Heart left ventricle (tissue), 16 donors: ENCODE measurements at places on chromosomes 6 and 20. TPM values are rescaled to one million over a fixed set of nuclear protein-coding genes. Genes with fewer than 3 reads are reported as not detected.

RFX6 gene
- total RNA-seq, result not detected

- no peak overlapping the region for H3K4me3 ChIP-seq
- DNase-seq, result no peak
- H3K27me3 ChIP-seq, result no peaks in the 10 kb centered on the region
- no peak overlapping the region for H3K27ac ChIP-seq
These were observed 104.4 kb upstream of the BMP2 start for GRCh38 chr20:6663104-6663503.

DNA sequence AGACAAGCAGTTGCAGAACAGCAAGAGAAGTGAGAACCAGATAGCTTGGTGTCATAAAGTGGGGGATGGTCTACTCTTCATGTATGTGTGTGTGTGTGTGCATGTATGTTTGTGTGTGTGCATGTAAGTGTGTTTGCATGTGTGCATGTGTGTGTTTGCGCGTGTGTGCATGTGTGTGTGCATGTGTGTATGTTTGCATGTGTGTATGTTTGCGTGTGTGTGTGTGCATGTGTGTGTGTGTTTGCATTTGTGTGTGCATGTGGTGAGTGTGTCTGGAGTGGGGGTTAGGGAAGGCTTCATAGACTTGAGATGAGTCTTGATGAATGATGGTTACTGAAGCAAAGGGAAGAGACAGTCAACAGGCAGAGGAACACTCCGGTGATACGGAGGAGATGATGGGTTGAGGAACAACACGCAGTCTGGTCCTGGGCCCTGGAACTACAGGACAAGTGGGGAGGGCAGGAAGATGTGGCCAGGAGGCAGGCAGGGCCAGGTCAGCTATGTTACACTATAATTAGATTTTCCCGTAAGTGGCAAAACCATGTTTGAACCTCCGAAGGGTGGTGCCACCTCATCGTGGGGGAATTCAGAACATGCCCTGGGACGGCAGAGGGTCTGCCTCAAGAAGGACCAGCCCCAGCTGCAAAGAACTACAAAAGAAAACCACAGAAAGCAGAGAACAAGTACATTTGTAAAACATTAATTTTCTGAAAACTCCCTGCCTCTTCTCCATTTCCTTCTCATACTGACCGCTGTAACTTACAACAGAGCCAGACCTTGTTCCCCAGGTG, 38.7 kb upstream of the PDE10A start:
- H3K27ac ChIP-seq, result no peak overlapping the region
- H3K27me3 ChIP-seq, result no peaks in the 10 kb centered on the region
- no peak overlapping the region for H3K4me3 ChIP-seq
- H3K4me1 ChIP-seq, result peaks cover 13% of the 10 kb centered on the region

HLA-DMA gene
- 150 TPM for total RNA-seq

DNA sequence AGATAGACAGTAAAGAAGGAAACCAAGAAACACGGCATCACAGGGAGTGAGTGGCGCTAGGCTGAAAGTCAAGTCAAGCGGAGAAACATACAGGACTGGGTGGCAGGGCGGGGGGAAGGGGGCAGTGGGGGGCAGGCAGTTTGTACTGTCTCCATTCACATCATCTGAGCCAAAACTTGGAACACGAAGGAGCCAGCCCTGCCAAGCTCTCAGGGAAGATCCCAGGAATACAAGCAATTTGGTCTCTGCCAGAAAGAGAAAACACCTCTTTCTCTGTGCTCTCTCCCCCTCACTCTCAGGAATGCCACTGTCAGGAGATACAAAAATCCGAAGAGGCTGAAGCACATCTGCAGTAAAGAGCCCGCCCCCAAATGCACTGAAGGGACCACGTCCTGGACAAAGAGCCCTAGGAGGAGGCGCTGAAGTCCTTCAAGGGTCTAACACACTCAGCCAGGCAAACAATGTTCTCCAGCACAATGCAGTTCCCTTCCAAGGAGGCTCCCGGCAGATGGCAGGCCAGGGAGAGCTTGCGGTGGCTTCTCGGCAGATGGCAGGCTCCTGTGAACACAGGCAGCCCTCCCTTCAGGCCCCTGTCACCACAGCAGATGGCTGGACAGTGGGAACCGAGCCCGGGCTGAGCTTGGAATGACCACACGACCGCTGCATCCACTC, 90.0 kb downstream of the ATP9A start:
- no peaks in the 10 kb centered on the region for H3K4me1 ChIP-seq
- no peaks in the 10 kb centered on the region for H3K36me3 ChIP-seq
- no peaks in the 10 kb centered on the region for H3K27me3 ChIP-seq
- no peak overlapping the region for H3K27ac ChIP-seq

- no peaks in the 10 kb centered on the region for H3K4me1 ChIP-seq
- no peaks in the 10 kb centered on the region for H3K27me3 ChIP-seq
- H3K36me3 ChIP-seq, result peaks cover 6% of the 10 kb centered on the region
- no peak for DNase-seq
These were observed 108.4 kb downstream of the JAG1 start for GRCh38 chr20:10565191-10565921.

GRCh38 chr20:49713753-49714712, at the start of gene B4GALT5:
B4GALT5 (minus strand) TSS chr20:49713878; CDS start chr20:49713690, 188 bp downstream.
- peak; percentile 75 for DNase-seq
- H3K4me1 ChIP-seq, result peaks cover 31% of the 10 kb centered on the region
- H3K27me3 ChIP-seq, result no peaks in the 10 kb centered on the region
- H3K27ac ChIP-seq, result peak within 1 kb of the TSS; percentile 97
- H3K36me3 ChIP-seq, result no peaks in the 10 kb centered on the region
- peak within 1 kb of the TSS; percentile 89 for H3K4me3 ChIP-seq

DNA sequence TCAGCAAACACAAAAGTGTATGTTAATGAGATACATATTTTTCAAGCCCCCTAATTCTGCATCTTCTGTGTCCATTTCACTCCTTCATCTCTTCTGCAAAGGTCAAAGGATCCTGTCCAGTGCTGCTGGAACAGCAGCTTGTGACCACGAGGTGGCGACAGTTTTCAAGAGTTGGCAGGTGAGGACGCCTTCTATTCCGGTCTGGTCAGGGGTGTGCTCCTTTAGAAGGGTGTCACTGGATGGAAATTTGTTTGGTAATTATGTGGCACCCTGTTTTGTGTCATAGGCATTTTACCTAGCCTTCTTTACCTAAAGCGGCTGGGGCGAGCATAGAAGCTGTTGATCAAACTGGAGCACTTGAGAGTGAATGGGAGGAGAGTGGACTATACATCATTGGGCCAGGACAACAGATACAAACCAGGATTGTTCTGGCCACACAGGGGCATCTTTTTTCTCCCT, 32.9 kb upstream of the ERVFRD-1 start:
- no peaks in the 10 kb centered on the region for H3K36me3 ChIP-seq
- no peak overlapping the region for H3K27ac ChIP-seq
- DNase-seq, result peak; percentile 83
- H3K27me3 ChIP-seq, result no peaks in the 10 kb centered on the region
- H3K4me3 ChIP-seq, result no peak overlapping the region
- H3K4me1 ChIP-seq, result no peaks in the 10 kb centered on the region

DNA sequence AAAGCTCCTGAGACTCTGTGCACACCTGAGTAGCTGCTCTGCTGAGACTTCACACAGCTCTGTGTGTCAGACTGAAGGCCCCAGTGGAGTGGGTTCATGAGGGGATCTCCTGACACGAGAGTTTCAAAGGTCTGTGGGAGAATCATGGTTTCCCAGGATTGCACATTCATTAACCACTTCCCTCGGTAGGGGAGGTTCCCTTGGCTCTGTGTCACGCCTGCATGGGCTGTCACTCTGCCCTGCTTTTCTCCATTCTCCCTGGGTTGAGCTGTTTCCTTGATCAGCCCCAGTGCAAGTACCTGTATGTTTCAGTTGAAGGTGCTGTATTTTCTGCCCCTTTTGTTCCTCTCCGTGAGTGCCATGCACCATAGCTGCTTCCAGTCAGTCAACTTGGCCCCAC, 236.9 kb downstream of the EPM2A start:
- no peaks in the 10 kb centered on the region for H3K4me1 ChIP-seq
- no peak overlapping the region for H3K4me3 ChIP-seq

- no peak for DNase-seq
- no peaks in the 10 kb centered on the region for H3K4me1 ChIP-seq
- H3K36me3 ChIP-seq, result peaks cover 78% of the 10 kb centered on the region
- no peak overlapping the region for H3K4me3 ChIP-seq
- H3K27ac ChIP-seq, result no peak overlapping the region
These were observed 22.9 kb downstream of the DEK start for GRCh38 chr6:18241208-18242038.

- H3K27me3 ChIP-seq, result peaks cover 47% of the 10 kb centered on the region
- no peak overlapping the region for H3K4me3 ChIP-seq
- H3K27ac ChIP-seq, result no peak overlapping the region
- H3K36me3 ChIP-seq, result no peaks in the 10 kb centered on the region
- H3K4me1 ChIP-seq, result no peaks in the 10 kb centered on the region
- peak; percentile 68 for DNase-seq
These were observed 8.8 kb downstream of the RAET1L start for GRCh38 chr6:150016324-150017185.

GRCh38 chr6:69887026-69887425, 20.7 kb downstream of the COL19A1 start:
- no peaks in the 10 kb centered on the region for H3K27me3 ChIP-seq
- H3K4me1 ChIP-seq, result no peaks in the 10 kb centered on the region
- H3K4me3 ChIP-seq, result no peak overlapping the region
- H3K27ac ChIP-seq, result no peak overlapping the region

ADGRB3 gene
- 1.3 TPM for total RNA-seq

ZNF311 gene
- total RNA-seq, result 0.84 TPM

GRCh38 chr20:20487811-20488210, 119.9 kb downstream of the INSM1 start:
- H3K4me3 ChIP-seq, result no peak overlapping the region
- H3K27ac ChIP-seq, result no peak overlapping the region
- no peak for DNase-seq
- H3K27me3 ChIP-seq, result no peaks in the 10 kb centered on the region
- no peaks in the 10 kb centered on the region for H3K4me1 ChIP-seq

TRIM10 gene
- total RNA-seq, result not detected

STMND1 gene
- total RNA-seq, result not detected

CD40 gene
- 10.7 TPM for total RNA-seq

XKR7 gene
- total RNA-seq, result not detected

BIRC7 gene
- 5.6 TPM for total RNA-seq

- H3K27ac ChIP-seq, result no peak overlapping the region
- H3K27me3 ChIP-seq, result no peaks in the 10 kb centered on the region
- DNase-seq, result no peak
- no peak overlapping the region for H3K4me3 ChIP-seq
- H3K36me3 ChIP-seq, result no peaks in the 10 kb centered on the region
These were observed 145.5 kb upstream of the RPS6KA2 start for GRCh38 chr6:166772518-166772917.

WFDC2 gene
- total RNA-seq, result 4.7 TPM

KHDRBS2 gene
- not detected for total RNA-seq

JPH2 gene
- total RNA-seq, result 167 TPM

NFATC2 gene
- 3.1 TPM for total RNA-seq

HRH3 gene
- total RNA-seq, result not detected

- H3K27me3 ChIP-seq, result no peaks in the 10 kb centered on the region
- H3K36me3 ChIP-seq, result peaks cover 28% of the 10 kb centered on the region
- no peak for DNase-seq
- no peak overlapping the region for H3K4me3 ChIP-seq
These were observed 79.5 kb downstream of the ATP9A start for GRCh38 chr20:51688600-51689244.

GRCh38 chr6:10048370-10049297, 366.2 kb downstream of the TFAP2A start:
- H3K4me1 ChIP-seq, result no peaks in the 10 kb centered on the region
- H3K4me3 ChIP-seq, result no peak overlapping the region
- H3K27me3 ChIP-seq, result no peaks in the 10 kb centered on the region
- H3K27ac ChIP-seq, result no peak overlapping the region

SASH1 gene
- 28.2 TPM for total RNA-seq

DNA sequence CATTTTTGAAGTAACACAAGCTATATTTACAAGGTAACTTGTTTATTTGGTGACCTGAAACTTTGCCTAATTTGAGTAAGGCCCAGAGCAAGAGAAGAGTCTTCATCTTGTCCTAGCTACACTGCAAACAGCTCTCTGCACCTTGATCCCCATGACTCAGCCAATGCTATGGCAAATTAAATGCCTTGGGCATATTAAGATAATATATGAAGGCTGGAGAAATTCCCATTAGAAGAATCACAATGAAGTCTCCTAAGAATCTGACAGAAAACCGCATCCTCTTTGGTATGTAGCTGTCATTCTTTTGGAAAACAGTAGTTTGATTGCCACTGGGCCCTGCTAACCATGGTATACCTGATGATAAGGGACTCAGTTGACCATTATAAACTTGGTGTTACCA, 204.5 kb downstream of the UBE3D start:
- no peak for DNase-seq
- H3K27me3 ChIP-seq, result no peaks in the 10 kb centered on the region
- H3K36me3 ChIP-seq, result no peaks in the 10 kb centered on the region
- no peak overlapping the region for H3K4me3 ChIP-seq
- H3K27ac ChIP-seq, result no peak overlapping the region

GRCh38 chr6:148244217-148244935, 98.3 kb upstream of the SASH1 start:
- peak overlapping the region; percentile 31 for H3K27ac ChIP-seq
- no peak for DNase-seq
- H3K4me3 ChIP-seq, result no peak overlapping the region
- H3K4me1 ChIP-seq, result peaks cover 59% of the 10 kb centered on the region

SERPINB6 gene
- total RNA-seq, result 246 TPM

- DNase-seq, result no peak
- H3K27ac ChIP-seq, result no peak overlapping the region
- no peaks in the 10 kb centered on the region for H3K27me3 ChIP-seq
- peaks cover 39% of the 10 kb centered on the region for H3K36me3 ChIP-seq
- no peak overlapping the region for H3K4me3 ChIP-seq
These were observed 32.1 kb upstream of the C20orf144 start for GRCh38 chr20:33629979-33630378.

- no peaks in the 10 kb centered on the region for H3K27me3 ChIP-seq
- no peaks in the 10 kb centered on the region for H3K4me1 ChIP-seq
- no peak for DNase-seq
- no peaks in the 10 kb centered on the region for H3K36me3 ChIP-seq
- no peak overlapping the region for H3K4me3 ChIP-seq
These were observed 743.8 kb upstream of the FLRT3 start for GRCh38 chr20:15081261-15081660.

DNA sequence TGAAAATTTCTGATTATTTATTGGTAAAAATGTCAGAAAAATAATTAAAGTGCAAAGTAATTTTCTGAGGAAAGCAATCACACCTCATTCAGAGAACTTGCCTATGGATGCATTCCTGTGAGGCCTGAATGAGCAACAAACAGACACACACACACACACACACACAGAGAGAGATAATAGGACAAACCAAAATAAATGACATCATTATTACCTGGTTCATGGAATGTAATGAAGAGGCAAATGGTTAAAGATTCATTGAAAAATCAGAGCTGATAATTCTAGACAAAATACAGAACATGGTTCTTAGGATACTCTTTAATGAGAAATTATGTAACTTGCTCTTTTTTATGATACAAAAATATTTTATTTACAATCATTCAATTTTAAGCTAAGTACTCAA, 490.6 kb upstream of the POU3F2 start:
- H3K27ac ChIP-seq, result no peak overlapping the region
- no peaks in the 10 kb centered on the region for H3K36me3 ChIP-seq
- DNase-seq, result no peak
- H3K27me3 ChIP-seq, result no peaks in the 10 kb centered on the region

SLC22A2 gene
- not detected for total RNA-seq

SNAP25 gene
- not detected for total RNA-seq
